ENCODE measurements at places on chromosomes 7 and 10.

GRCh38 chr10:88598055-88598454 lies 11.5 kb downstream of the LIPJ start:
- no peak for DNase-seq

DNA sequence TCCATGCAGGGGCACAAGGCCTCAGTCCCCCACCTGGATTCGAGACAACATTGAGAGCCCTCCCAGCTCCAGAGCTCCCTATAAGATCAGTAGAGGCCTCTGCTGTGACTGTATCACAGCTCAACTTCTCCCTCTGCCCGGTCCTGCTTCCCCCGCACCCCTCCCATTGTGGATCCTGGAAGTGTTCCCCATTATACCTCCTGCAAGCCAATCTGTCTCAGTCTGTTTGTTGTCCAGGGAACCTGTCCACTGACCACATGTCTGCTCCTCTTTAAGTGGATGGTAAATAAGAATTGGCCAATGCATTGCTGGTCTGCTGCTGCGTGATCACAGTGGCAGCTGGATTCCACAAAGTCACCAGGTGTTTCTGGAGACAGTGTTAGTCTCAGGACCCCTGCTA lies 259.7 kb upstream of the HABP2 start:
- DNase-seq = no peak

DNA sequence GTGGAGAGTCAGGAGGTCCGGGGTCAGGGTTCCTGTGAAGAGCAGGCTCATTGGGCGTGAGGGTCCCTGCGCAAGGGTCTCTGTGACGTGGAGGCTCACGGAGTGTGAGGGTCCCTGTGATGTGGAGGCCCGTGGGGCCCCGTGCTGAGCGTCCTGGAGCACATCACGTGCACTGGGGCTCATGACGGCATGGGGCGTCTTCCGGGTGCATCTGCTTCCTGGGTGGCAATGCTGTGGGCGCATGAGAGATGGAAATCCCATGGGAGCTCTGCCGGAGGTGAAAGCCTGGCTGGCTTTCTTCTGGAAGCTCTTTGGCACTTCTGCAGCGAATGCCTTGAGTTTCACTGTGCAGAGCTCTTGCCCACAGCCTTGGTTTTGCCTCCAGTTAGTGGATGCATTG lies 71.4 kb downstream of the WDR37 start:
- DNase-seq = no peak

DNA sequence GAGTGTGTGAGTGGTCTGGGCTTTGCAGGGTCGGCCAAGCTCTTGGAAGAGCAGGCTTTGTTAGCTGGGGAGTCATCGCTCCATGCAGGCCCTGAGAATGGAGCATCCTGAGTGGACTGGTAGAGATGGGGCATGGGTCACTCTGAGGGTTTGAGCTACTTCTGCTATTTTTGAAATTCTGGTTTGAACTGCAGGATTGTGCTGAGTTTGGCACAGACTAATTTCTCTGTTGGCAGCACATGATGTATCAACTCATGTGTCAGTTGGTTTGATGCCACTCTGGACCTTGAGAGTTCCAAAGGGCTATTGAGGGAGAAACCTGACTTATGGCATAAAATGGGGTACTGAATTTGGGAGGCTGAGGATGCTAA lies 56.3 kb downstream of the LRMDA start:
- DNase-seq = no peak

- no peak for DNase-seq
These were observed 290.9 kb upstream of the ZMIZ1 start for GRCh38 chr10:78777867-78778266.

GRCh38 chr10:87880336-87880735 lies 16.9 kb downstream of the PTEN start:
- DNase-seq = no peak

Measured in stimulated activated CD8-positive, alpha-beta memory T cell treated with anti-CD3 and anti-CD28 coated beads, Interleukin-7, amount 100 ng/mL, for 4 hours (primary cell).